ENCODE measurements at places on chromosomes 1 and 21.

DNA sequence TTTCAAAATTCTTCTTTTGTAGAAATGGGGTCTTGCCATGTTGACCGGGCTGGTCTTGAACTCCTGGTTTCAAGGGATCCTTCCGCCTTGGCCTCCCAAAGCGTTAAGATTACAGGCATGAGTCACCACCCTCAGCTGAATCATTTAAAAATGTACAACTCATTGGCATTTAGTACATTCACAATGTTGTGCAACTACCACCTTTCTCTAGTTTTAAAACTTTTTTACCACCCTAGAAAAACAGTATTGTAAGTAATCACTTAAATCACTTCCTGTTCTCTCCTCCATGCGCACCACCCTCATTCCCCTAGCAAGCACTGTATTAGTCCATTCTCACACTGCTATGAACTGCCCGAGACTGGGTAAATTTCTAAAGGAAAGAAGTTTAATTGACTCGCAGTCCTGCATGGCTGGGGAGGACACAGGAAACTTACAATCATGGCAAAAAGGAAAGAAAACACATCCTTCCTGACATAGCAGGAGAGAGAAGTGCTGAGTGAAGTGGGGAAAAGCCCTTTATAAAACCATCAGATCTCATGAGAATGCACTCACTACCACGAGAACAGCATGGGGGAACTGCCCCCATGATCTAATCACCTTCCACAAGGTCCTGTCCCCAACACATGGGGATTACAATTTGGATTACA lies 14.4 kb upstream of the THEM5 start:
- DNase-seq: no peak

GRCh38 chr1:197841158-197841557 lies 61.3 kb upstream of the C1orf53 start:
- DNase-seq: no peak

DNA sequence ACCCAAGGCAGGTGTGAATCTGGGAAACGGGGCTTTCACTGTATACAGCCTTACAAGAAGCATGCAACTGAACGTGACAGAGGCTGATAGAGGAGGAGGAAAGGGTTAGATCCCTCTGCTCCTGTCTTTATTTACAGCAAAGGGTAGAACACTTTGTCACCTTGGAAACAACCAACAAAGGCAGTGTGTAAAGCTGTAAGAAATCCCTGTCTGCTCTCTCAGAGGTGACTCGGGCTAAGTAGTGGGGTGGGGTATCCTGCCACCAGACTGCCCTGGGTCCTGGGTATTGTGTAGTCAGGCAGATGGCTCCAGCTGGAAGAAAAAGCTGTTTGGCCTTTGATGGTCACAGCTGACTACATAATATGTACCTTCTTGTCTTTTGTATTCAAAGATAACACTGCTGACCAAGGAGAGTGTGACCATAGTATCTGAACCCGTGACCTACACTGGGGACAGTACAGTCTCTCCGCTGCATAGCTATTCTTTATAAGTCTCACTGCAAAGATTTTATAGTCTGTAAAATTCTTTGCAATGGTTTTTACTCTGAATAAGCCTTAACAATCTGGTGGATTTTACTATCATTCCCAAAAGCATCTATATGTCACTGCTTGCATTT lies 22.1 kb upstream of the POU2F1 start:
- no peak for DNase-seq

- no peak for DNase-seq
Observed at GRCh38 chr1:115412733-115413132, 74.7 kb upstream of the NGF start.

GRCh38 chr1:220213382-220213983 lies 58.8 kb downstream of the RAB3GAP2 start:
- no peak for DNase-seq

DNA sequence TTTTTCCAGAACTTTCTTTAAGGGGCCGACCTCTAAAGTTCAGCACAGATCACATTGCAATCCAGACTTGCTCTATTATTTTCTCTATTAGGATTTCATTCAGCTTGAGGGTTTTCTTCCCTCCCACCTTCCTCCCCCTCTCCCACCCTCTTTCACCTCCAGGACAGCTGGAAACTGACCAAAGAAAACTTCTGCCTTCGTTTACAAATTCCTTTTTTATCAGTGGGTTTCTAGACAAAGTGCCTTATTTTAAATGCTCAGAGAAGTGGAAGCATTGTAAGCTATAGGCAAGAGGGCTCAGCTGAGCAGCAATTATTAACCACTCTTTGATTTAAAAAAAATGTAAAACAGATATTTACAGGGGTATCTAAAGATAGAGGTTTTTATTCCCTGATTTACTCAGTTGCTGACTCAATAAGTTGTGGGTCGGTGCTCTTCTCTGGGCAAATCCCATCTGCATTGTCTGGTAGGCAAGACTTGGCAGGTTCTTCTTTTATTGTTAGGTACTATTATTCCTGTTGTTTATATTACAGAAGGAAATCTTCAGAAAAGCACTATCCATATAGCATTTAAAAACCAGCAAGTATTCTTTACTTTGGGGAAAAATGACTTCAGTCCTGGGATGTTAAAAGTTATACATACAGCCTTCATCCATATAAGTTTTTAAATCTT lies 277.0 kb upstream of the C1orf105 start:
- DNase-seq: no peak
